ENCODE measurements at places on chromosomes 4 and X.

- no peak for DNase-seq
These were observed 138.9 kb upstream of the IGFBP7 start for GRCh38 chr4:57249083-57249482.

GRCh38 chr4:131137196-131137595 is 2011.9 kb upstream of the PCDH10 start:
- DNase-seq = no peak

GRCh38 chrX:50402886-50403285 is 67.7 kb downstream of the DGKK start:
- DNase-seq = no peak

DNA sequence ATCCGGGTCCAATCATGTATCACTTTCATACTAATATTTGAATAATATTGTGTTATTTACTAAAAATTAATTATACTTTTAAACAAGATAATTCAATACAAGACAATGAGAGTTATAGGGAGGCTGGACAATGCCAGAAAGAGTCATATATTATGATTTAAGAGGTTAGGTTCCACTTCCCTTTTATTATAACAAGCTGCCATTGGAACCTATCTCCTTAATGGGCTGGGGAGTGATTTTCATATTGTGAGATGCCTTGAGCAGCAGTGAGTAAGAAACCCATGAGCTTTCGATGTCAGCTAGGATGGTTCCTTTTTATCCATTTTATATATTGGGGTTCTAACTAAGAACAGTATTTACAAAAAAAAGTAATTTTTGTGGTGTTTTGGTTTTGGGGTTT is 91.8 kb downstream of the MAB21L2 start:
- DNase-seq = no peak

GRCh38 chr4:2436301-2436700 is 17.5 kb downstream of the CFAP99 start:
- peak; percentile 47 for DNase-seq

- DNase-seq = peak; percentile 61
These were observed at the start of gene SOD3 for GRCh38 chr4:24794916-24795665. SOD3 (plus strand) TSS chr4:24795573; CDS start chr4:24799522, 3,949 bp downstream.

DNA sequence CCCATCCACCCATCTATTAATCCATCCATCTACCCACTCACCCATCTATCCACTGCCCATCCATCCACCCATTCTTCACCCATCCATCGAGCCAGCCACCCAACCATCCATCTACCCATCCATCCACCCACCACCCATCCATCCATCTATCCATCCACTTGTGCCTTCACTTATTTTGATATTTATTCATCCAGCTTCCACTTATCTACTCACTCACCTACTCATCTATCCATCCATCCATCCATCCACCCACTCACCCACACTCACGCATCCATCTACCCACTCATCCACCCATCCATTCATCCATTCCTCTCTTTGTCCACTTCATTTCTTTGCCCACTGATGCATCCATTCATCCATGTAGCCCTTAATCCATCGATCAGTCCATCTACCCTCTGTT is 72.9 kb upstream of the AFAP1 start:
- DNase-seq = no peak

- no peak for DNase-seq
These were observed 64.3 kb downstream of the LRBA start for GRCh38 chr4:150950657-150951288.

- peak; percentile 54 for DNase-seq
These were observed 49.2 kb downstream of the ENPP6 start for GRCh38 chr4:184168406-184169019.

GRCh38 chrX:30822764-30823163 is 66.3 kb downstream of the TAB3 start:
- DNase-seq = no peak

All from HT-29 (cell line).